ENCODE measurements at places on chromosomes 3 and 15. TPM values are rescaled to one million over a fixed set of nuclear protein-coding genes. Genes with fewer than 3 reads are reported as not detected.
A peak's percentile ranks its signal among the peaks of the same experiment; 100 is the strongest.

DNA sequence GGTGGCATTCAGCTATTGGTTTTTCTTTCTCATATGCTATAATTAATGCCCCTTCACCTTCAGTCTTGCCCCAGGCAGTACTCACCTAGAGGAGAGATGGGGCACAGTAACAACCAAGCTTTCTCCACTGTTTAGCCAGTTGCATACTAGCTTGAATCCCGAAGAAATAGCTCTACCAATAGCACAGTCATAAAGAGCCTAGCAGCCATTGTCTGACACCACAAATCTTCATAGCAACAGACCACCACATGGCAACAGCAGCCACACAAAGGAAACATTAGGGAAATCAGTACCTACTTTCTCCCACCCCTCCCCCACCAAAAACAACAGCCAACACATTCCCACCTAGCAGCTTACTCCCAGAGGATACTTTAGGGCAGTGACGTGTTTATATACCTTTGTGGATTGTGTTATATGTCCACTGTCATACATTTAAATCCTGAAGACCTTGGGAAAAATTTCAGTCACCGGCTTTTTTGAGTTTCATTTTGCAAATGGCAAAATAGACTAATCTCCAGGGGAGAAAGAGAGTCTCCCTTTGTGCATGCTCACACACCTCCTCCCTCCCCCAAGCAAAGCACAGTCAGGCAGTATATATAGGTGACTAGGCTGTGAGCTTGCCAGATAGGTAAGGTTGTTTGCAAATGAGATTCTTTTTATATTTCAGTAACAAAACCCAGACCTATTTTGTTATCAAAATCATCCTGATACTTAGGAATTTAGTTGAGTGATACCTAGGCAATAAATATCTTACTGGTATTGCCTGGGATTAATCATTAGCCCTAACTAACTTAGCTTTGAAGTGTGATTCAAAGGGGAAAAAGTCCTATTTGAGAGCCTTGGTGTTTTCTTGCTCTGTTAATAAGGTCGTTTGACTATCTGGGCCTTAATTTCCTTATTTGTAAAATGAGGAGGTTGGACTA is 140.6 kb downstream of the RBPMS2 start:
- H3K27ac ChIP-seq, result peak overlapping the region; percentile 75
- peaks cover 50% of the 10 kb centered on the region for H3K4me1 ChIP-seq
- DNase-seq, result no peak

- H3K4me3 ChIP-seq, result no peak within 1 kb of the TSS
- H3K27ac ChIP-seq, result no peak within 1 kb of the TSS
- no peaks in the 10 kb centered on the region for H3K4me1 ChIP-seq
- no peaks in the 10 kb centered on the region for H3K36me3 ChIP-seq
These were observed at the start of gene MINAR1 for GRCh38 chr15:79431636-79432344. MINAR1 (plus strand) TSS chr15:79432336; CDS start chr15:79456148, 23,812 bp downstream.

The TRANK1 gene
- 158 TPM for total RNA-seq

The LMLN gene
- 4.0 TPM for total RNA-seq

The BTBD1 gene
- 42.5 TPM for total RNA-seq

All from natural killer cell (primary cell).